AML-193 (cell line): ENCODE measurements at places on chromosomes 6 and 20.
A peak's percentile ranks its signal among the peaks of the same experiment; 100 is the strongest.

DNA sequence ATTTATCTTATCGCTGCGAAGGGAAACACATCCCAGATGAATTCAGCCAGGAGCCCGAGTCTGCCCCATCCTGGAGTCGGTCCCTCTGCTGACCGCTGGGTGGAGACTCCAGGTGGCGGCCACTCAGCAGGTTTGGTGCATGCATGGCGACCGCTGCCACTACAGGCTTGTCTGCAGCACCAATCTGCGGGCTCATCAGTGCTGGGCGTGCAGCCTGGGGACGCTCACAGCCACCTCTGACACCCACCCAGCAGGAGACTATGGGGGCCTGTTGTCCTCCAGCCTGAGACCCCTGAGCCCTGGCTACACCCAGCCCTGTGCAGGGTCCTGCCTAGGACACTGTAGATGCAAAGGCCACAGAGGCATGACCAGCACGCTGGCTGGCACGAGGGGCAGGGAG, 40.5 kb upstream of the GATA5 start:
- no peak for DNase-seq

- no peak for DNase-seq
Observed at GRCh38 chr6:135586844-135587243, 89.3 kb upstream of the AHI1 start.

- DNase-seq: no peak
Observed at GRCh38 chr6:41680182-41680965, 42.1 kb downstream of the MDFI start.

DNA sequence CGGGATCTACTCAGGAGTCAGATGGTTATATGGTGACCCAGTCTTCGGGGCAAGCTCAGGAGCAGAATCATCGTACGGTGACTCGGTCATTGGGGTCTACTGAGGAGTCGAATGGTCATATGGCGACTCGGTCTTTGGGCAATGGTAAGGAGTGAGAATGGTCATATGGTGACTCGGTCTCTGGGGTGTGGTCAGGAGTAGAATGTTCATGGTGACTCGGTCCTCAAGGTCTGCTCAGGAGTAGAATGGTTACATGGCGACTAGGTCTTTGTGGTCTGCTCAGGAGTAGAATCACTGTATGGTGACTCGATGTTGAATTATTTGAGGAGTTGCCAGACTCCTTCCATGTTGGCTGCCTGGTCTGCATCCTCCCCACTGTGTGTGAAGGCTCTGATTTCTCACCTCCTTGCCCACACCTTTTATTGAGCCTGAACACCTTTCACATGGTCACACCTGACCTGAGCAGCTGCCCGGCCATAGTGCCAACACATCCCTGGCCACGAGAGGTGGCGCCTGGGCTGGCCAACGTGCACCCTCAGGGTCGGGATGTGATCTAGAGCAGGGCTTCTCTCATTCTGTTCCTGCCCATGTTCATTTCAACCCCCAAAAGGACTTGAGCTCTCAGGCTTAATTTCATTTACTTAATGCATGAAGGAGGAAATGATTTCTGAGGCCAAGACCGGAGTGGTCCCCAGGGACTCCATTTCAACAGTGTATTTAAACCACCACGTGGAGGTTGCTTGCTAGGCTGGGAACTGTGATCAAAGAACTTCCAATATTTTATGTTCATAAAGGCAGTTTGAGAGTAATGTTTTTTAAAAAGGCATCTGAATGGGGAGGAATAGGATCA, 119.5 kb downstream of the PHACTR3 start:
- no peak for DNase-seq

GRCh38 chr20:32336918-32337347, 21.2 kb upstream of the ASXL1 start:
- peak; percentile 82 for DNase-seq

- DNase-seq: no peak
Observed at GRCh38 chr20:11861479-11861878, 56.2 kb upstream of the BTBD3 start.

GRCh38 chr6:85472744-85473143, 22.9 kb downstream of the NT5E start:
- no peak for DNase-seq

- peak; percentile 49 for DNase-seq
Observed at GRCh38 chr6:89353118-89353556, 615 bp upstream of the UBE2J1 start.

DNA sequence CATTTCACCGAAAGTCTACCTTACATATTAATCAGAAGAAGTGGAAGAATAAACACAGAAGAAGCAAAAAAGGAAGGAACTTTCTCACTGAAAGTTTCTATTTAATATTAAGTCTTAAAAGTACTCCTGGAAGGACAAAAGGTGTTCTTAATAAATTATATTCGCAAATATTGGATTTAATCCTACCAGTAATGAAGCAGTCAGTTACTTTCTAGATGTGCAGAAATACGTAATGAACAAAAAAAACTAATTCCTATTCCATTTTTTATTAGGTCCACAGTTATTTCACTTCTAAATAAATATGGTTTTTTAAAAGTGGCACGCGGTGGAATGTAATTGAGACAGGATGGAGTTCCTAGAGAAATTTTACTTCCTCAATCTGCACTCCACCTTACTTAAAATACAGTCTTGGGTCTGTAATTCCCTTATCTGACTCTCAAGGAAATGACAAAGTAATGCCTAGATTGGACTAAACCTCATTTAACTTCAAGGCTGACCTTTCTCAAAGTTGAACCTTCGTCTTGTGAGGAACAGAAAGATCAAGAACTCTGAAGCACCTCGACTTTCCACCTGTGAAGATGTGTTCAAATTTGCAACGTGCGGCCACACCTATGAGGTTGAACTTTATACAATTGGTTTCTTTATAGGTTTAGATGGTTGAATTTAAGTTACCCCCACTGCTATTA, 1.1 kb upstream of the TRAM2 start:
- peak; percentile 65 for DNase-seq
